K562 (cell line): ENCODE measurements at places on chromosomes 7 and 10.

- DNase-seq = no peak
These were observed 5.5 kb upstream of the GDF10 start for GRCh38 chr10:47294501-47294900.

- no peak for DNase-seq
These were observed 42.4 kb downstream of the P4HA1 start for GRCh38 chr10:73054286-73054685.

GRCh38 chr7:107495516-107495915, 25.7 kb downstream of the GPR22 start:
- DNase-seq = no peak

DNA sequence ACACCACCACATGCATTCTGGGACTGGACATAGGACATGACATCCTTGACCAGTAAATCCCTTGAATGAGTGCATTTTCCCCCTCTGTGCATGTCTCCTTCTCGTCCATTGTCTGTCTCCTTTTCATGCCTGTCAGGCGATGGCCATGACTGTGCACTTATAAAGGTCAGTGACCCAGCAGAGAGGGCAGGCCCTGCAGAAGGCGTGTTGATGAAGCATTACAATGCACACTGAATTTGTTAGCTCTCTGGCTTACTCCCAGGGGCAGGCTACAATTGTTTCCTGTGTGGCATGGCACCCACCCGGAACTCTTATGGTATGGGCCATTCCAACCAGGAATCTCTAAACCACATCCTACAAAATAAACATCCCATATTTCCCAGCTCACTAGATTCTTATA, 71.1 kb downstream of the SAMD9 start:
- peak; percentile 87 for DNase-seq

DNA sequence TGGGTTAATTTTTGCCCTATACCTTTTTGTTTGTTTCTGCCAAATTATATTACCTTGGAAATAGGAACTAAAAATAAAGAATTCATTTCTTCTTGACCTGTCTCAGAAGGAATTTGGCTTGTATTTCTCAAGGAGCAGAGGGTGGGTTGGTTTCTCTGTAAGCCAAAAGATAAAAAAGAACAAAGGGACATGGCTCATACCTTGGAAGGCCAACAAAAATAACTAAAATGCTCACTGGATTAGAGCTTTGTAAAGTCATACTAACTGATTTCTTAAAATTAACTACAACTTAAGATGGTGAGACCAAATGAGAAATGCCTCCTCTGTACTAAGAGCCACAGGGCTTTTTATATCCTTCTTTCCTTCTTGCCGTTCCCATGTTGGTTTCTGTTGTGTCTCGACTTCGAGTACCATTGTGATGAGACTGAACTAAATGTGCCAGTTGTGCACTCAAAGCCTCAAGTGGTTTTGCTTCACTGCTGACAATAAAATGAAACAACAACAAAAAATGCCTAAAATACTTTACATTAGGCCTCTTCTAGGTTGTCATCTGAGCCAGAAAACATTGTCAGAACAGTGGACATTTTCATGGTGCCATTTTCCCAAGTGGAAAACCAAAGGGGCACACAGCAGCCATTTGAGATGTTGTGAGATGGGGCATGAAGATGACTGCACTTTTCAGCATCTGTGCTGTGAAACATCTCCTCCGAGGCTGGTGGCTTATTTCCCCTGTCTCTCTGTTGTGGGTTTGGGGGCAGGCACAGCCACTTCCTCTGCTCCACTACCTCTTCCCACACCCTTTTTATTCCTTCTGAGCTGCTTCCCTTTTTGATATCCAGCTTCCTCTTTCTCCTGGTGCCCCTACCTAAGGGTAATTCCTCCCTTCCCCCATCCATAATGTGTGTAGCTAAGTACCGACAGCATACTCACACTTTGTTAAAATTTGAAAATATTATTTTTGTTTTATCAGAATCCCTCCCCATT, 51.8 kb upstream of the AGR3 start:
- no peak for DNase-seq

GRCh38 chr7:47293884-47294555, 287.9 kb downstream of the TNS3 start:
- no peak for DNase-seq

DNA sequence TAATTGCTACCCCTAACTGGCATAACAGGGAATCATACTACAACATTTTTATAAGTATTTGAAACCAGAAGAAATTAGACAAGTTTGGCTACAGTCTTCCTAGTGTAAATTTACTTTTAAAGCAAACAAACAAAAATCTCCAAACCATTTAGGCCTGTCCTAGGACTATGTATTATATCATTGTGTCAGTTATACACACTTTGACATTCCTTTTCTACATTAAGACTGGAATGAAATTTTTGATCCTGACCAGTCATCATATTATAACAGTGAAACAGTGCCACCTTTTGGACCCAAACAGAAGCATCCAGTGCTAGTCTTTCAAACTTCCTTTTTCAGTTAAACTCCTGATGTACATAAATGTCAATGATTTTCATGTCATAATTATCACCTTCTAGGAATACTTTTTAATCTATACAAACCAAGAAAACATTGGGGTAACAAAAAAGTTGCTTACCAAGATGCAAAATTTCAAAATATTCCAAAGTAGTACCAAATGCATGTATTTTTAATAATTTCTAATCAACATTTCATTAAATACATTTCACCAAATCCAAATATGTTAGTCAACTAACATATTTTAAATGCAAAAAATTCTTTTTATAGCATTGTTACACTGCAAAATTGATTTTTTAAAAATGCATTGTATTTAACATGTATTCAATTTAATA, 75.7 kb downstream of the IMMP2L start:
- peak; percentile 44 for DNase-seq

- no peak for DNase-seq
These were observed 56.3 kb downstream of the CRTAC1 start for GRCh38 chr10:97974100-97974499.

- no peak for DNase-seq
These were observed 128.7 kb downstream of the TSPAN12 start for GRCh38 chr7:120729245-120729644.

DNA sequence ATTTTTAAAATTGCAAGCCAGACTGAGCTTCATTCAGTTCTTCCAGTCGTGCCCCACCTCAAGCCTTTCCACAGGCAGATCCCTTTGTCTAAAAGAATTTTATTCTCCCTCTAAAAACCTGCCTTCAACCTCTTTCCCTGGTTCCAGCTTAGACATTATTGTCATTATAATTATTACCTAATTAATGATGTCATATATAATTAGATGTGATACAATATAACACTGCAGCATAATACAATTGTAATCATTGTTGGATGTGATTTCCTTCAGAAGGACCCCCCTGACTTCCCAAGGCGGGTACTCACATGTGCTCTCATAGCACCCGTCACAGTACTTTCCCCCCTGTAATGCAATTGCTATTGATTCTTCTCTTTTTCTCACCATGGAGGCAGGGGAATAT, 88.6 kb downstream of the GPAM start:
- no peak for DNase-seq

GRCh38 chr7:146115548-146115850, 1.1 kb upstream of the CNTNAP2 start:
- no peak for DNase-seq

DNA sequence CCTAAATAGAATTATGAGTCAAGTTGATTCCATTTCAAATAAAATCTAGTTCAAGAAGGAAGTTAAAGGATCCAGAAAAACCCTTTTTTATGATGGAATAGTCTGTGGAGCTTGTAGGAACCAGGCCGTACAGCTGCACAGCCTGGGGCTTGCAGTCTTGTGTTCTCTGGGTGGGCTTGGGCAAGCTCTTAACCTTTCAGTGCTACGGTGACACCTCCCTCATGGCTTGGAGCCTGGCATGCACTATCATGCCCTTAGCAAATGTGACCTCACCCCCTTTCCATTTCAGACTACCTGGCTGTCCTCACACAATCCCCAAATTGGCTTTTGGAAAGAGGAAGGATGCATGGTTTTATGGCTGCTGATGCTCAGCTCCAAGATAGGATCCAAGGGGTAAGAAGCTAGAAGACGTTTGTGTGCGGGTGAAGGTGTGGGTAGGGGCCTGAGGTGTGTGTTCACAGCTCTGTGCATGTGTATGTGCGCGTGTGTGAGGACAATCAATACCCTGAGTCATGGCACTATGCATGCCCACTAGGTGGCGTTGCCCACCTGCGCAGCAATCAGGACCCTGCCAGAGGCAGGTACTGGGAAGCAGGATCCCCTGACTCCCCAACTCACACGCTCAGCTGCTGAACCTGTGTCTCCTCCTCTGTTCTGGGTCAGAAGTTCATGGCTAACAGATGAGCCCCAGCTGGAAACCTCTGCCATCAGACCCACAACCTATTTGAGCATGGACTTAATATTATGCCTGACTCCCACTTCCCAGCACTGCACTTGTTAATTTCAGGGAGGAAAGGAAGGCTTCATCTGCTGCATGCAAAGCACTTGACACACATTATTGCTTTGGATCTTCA, 113.4 kb downstream of the PTPN20 start:
- DNase-seq = peak; percentile 87

DNA sequence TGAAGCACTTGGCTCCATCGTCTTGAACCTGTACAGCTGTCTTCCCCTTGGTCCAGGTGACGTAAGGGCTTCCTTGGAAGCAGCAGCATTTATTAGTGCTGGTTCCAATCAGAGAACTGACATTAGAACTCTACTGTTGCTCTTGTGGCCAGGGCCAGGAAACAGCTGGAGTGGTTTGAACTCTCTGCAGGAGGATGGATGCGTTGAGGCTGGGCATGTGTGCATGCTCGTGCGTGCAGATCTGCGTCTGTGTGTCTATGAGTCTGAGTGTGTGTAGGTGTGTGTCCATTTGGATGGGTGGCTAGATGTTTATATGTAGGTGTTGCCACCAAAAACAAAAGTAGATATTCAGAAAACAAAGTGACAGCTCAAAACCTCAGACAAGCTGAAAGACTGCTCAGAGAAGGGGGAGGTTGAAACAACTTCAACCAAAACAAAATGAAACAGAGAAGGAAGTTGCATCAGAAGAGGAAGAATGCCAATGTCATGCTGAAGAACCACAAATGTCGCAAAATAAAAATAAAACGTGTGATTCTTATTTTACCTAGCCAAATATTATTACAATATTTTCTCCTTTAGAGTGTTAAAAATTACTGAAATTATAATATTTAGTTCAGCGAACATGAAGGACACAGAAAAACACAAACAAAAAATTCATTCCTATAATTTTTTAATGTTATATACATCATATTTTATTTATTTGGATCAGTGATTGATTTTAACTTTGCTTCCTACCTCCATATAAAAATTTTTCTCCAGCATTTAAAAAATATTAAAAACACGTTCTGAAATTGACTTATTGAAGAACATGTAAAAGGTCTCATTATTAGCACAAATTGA, 96.1 kb upstream of the MKLN1 start:
- DNase-seq = no peak

DNA sequence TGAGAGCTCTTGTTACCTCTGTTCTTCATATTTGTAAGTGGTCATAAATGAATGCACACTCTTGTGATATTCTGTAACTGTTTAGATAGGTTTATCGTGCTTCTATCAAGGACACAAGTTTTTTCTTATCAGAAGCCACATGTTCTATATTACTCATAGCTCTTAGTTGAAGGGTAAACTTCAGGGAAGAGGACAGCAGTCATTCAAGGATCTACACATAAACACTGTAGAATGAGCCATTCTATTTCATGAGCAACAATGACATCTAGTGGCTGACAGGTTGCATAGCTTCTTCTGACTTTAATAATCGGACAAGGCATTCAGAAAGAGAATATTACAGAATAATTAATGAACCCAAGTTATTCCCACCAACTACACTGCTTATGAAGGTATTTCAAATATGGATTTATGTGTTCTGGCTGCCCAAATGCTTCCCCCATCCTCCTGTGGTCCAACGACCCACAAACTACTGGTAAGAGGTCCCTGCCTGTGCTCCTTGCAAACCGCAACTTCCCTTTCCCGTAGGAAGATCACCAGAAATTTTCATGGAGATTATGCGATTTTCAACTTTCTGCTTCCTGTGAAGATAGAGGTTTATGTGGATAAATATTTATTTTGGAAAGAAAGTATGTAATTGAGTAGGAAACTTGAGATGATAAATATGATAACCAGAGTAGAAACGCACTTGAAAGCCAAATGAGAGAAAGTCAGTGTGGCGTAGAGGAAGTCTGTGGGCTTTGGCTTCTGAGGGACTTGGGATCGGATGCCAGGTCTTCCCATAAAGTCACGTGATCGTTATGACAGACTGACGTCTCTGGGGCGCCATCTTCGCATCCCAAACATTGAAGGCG, 16.8 kb upstream of the ABCB5 start:
- peak; percentile 38 for DNase-seq

DNA sequence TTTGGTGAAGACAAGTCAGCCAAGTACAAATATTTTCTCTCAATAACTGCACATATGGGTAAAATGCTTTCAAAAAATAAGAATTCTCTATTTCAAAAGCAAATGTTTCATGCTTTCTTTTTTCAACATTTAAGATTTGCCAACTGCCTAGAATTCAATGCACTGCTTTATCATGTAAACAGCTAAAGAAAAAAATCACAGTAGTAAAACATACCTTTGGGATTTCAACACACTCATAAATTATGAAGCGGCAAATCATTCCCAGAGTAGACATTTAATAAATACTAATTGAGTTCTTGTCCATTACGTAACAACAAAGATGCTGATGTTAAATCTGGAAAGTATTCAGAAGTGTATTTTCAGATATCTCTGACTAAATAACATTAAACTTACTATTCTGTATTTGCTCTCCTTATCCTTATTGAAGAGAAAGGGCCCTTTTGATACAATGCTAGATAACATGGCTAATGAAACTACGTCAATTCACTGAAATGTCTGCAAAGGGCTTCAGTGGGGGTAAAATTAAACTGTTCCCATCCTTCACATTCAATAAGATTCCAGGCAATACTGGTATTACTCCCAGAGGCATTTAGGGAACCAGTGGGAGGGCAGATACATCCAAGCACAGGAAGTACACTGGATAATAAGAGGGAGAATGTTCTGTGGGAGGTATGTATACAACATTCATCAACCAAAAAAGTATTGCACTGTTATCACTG, 13.9 kb downstream of the NAPEPLD start:
- no peak for DNase-seq

- no peak for DNase-seq
These were observed 85.9 kb downstream of the CD36 start for GRCh38 chr7:80724249-80724871.

GRCh38 chr10:70119623-70120022, 13.0 kb downstream of the AIFM2 start:
- DNase-seq = no peak

- no peak for DNase-seq
These were observed 5.6 kb upstream of the VWA2 start for GRCh38 chr10:114233482-114233881.

GRCh38 chr10:100766693-100767421, 21.5 kb downstream of the PAX2 start:
- no peak for DNase-seq

- DNase-seq = no peak
These were observed 445.9 kb upstream of the LRRN3 start for GRCh38 chr7:110645060-110645459.
